ENCODE measurements at places on chromosomes 3 and 15. TPM values are rescaled to one million over a fixed set of nuclear protein-coding genes. Genes with fewer than 3 reads are reported as not detected.

Gene SLC2A2
- not detected for total RNA-seq

DNA sequence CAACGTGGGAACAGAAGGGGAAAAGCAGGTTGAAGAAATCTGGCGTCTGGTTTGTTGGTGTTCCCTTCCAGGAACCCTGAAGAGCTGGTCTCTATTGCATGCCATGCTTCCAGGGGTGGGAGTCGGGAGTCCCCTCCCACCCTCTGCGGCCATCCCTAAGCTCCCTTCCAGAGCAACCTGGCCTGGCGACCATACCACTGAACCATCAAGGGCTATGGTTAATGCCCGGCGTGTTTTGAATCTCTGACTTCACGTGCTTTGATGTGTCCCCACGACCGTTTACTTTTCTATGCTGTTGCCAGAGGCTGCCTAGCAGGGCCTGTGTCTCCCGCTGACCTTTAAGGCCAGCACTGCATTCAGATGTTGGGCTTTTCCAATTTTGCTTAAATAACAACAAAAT, 696 bp upstream of the SNRK start:
- peaks cover 19% of the 10 kb centered on the region for H3K4me1 ChIP-seq
- peak overlapping the region; percentile 77 for H3K4me3 ChIP-seq
- no peak for DNase-seq
- no peak overlapping the region for H3K27ac ChIP-seq
- H3K27me3 ChIP-seq = peaks cover 13% of the 10 kb centered on the region
- no peaks in the 10 kb centered on the region for H3K36me3 ChIP-seq

DNA sequence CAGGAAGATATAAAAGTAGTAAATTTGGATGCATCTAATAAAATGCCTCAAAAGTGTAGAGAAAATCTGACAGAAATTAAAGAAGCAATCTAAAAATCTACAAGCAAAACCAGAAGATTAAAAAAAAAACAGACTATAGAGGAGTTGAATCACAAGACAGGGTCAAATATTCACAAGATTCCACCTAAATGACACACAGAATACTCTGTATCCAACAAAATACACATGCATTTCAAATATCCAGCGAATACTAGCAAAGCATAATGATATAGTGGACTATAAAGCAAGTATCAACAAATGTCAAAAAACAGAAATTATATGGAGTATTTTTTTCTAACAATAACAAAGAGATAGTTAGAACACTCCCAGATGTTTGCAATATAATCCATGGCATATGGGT, 20.5 kb upstream of the ACTC1 start:
- DNase-seq = peak; percentile 63
- peaks cover 66% of the 10 kb centered on the region for H3K4me1 ChIP-seq
- peak overlapping the region; percentile 54 for H3K27ac ChIP-seq

Gene RAB43
- total RNA-seq = 21.6 TPM

Gene TTC23
- total RNA-seq = 18.6 TPM

GRCh38 chr3:23805633-23806533, at the start of gene UBE2E1:
TSS of gene UBE2E1 (plus strand) at chr3:23805955. CDS start at chr3:23807270, 1,315 bp downstream.
- H3K27ac ChIP-seq = peak within 1 kb of the TSS; percentile 34
- H3K4me1 ChIP-seq = peaks cover 17% of the 10 kb centered on the region
- peak; percentile 87 for DNase-seq
- H3K27me3 ChIP-seq = no peaks in the 10 kb centered on the region
- H3K36me3 ChIP-seq = no peaks in the 10 kb centered on the region

DNA sequence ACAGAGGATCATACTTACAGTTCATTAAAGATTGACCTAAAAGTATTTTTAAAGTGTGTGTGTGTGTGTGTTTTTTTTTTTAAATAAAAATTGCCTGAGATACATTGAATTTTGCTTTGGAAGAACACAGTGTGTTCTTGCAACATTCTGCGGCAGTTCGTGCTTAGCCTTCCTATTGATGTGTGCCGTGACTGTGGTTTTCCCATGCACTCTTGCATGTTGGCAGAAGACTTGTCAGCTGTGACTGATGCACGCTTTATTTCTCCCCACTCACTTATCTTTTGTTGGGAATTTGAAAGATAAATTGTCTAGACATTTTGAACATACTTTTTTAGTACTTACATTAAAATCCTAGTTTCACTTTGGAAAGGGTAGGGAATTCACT, 136.3 kb upstream of the LRRFIP2 start:
- peaks cover 4% of the 10 kb centered on the region for H3K36me3 ChIP-seq
- peak; percentile 75 for DNase-seq
- peaks cover 12% of the 10 kb centered on the region for H3K4me1 ChIP-seq
- H3K4me3 ChIP-seq = peak overlapping the region; percentile 43
- peak overlapping the region; percentile 15 for H3K27ac ChIP-seq
- H3K27me3 ChIP-seq = no peaks in the 10 kb centered on the region

GRCh38 chr15:57296473-57297162, 79.7 kb upstream of the CGNL1 start:
- H3K4me1 ChIP-seq = no peaks in the 10 kb centered on the region
- no peak overlapping the region for H3K27ac ChIP-seq
- no peaks in the 10 kb centered on the region for H3K36me3 ChIP-seq
- H3K4me3 ChIP-seq = no peak overlapping the region
- no peak for DNase-seq

Data from GM23248 (cell line).